Vagina (tissue), 2 donors: ENCODE measurements at places on chromosomes 5 and 9.

- no peak for DNase-seq
These were observed 1.5 kb downstream of the CDH6 start for GRCh38 chr5:31194892-31195555.

DNA sequence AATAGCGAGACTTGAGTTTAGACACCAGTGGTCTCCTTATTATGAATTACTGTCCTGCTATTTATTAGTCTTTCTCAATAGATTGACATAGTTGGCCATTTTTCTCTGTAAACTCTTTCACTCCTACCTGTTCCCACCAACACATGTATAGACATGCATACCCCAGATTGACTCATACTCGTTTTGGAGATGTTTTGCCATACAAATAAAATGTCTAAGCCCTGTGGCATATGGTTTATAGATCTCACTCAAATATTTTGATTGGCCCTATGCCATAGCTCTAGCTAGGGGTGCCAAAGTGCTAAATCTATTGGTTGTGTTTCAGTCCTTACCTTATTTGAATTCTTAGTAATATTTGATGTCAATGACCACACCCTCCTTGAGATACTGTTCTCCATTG lies 42.3 kb downstream of the CAMK4 start:
- no peak for DNase-seq

- DNase-seq: peak; percentile 95
These were observed 746 bp downstream of the CAST start for GRCh38 chr5:96662725-96663518.

DNA sequence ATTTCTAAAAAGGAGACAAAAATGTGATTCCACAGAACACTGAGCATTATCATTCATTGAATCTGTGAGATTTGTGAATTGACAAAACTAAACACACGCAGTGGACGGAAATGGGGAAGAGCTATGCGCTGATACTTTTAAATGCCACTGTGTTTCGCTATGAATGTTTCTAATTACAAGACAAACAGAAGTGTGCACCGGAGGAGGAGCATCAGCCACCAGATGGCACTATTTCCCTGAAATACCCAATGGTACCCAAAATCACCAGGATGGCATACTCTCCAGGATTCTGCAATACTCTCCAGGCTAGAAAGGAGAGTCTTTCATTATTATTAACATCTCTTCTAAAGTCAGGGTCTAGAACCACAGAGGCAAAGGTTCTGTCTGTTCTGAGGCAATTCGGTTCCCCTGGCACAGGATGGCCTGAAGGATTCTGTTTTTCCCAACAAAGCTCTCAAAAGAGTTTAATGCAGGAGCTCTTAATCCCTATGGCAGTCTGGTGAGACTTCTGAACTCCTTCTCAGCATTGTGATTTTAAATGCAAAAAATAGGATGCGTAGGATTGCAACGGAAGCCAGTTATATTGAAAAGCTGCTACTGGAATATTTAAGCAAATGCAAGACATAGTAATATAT lies 13.8 kb upstream of the PUM3 start:
- no peak for DNase-seq

DNA sequence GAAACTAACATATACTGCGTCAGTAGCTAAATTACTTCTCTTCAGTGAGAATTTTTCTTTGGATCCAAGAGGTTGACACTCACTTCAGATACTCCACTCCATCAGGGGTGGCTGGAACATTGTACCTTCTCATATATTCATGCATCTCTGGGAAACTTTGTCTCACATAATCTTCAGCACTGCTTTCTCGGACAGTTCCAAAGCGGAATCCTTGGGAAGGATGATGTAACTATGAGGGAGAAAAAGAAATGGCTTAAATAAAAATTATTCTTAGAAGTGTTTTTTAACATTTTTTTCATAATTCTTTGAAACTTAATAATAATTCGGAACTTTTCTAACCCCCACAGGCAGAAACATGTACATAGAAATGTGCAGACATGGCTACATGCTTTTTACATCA lies 33.4 kb upstream of the PPP3R2 start:
- no peak for DNase-seq

DNA sequence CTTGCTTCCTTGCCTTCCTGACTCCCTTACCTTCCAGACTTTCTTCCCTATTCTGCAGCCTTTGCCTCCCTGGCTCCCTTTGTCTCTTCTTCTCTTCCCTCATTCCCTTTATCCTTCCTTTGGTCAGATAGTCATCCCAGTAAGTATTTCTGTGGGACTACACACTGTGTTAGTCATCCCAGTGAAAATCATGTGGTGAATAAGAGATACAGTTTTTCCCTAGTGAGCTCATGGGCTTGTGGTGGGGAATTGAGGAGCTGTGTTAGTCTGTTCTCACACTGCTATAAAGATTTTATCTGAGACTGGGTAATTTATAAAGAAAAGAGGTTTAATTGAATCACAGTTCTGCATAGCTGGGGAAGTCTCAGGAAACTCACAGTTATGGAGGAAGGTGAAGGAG lies 109.8 kb upstream of the EDIL3 start:
- no peak for DNase-seq

GRCh38 chr9:109171926-109172325 lies 4.9 kb upstream of the FRRS1L start:
- DNase-seq: no peak

DNA sequence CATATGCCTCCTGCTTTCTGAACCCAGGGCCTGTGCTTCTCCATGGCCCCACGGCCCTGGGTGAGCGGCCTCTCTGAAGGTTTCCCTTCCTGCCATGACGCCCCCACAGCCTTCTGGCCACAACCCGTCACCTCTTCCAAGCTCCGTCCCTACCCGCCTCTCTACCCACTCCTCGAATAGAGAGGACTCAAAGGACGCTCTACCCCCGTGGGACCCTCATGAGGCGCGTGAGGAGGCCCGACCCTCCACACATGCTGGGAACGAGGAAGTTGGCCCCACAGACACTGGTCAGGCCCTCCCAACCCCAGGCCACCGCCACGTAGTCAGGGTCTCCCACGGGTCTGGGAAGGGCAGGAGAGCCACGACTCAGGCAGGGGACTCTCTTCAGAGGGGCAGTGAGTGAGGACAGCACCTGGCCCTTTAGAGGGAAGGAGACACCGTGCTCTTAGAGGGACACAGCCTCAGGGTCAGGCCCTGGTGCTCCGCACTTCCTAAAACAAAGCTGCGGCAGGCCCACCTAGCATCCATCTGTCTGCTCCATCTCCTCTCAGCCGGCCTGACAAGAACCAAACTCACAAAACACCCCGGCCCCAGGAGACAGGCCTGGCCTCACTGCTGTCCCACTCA lies 5.3 kb downstream of the BRD3 start:
- no peak for DNase-seq
